Activated CD8-positive, alpha-beta memory T cell treated with anti-CD3 and anti-CD28 coated beads, Interleukin-2, amount 50 U/mL, for 4 hours (primary cell): ENCODE measurements at places on chromosomes 4 and X.

DNA sequence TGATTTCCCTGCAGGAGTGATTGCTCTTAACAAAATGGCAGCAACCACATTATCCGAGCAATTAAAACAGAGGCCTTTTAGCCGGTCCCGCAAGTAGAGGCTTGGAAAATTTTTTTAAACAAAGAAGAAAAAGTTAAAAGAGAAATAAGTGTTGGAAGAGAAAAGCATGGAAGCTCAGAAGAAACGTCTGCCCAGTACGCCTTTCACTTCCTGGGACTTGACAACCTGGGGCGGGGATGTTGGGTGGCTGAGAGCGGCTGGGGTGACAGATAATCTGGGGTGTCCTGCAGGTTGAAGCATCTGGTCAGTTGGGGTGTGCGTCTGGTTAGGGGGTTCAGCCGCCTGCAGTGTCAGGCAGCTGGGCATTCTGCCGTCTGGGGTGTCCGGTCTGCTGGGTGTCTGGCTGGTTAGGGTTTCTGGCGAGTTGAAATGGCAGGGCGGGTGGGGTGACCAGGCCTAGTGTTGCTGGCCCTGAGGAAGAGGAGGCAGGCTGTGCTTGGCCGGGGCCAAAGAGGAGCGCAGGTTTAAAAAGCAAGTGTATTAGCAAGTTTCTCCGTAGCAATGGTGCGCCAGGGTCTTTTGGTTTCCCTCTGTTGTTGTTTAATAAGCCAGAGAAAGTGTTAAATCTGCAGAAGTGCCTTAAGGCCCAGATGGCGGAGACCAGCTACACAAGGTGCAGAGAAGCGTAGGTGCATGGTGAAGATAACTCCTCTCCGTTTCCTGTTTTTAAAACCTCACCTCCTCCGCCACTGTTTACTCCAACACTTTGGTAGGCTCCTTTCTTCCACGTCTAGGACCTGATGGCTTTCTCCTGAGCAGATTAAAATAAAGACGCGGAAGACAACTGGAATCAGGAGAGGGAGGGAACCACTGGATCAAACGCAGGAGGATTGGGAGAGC, 5.6 kb downstream of the HAND2 start:
- DNase-seq = no peak

- DNase-seq = no peak
Measured at GRCh38 chrX:122934131-122934530, 249.9 kb upstream of the GRIA3 start.

DNA sequence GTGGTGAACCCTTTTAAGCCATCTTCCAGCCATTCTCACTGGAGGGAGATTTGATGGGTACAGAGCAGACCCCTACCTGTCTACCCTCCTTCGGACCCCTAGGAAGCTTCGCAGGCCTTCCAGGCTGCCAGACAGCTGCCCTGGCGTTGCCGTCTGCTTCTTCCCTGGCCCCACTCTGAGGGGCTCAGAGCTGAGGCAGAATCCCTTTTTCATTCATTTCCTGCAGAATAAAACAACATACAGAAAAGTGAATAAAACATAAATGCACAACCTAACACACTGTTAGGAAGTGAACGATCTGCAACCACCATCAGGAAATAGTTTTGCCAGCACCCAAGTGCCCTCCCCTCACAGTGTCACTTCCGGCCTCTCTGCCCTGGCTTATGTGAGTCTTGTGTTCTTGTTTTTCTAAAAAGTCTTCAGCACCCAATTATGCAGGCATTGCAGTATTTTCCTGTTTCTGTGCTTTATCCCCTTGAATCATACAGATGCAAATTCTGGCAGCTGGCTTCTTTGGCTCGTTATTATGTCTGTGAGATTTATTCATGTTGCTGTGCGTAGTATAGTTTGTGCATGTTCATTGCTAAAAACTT, 5.6 kb upstream of the ADD1 start:
- peak; percentile 69 for DNase-seq

DNA sequence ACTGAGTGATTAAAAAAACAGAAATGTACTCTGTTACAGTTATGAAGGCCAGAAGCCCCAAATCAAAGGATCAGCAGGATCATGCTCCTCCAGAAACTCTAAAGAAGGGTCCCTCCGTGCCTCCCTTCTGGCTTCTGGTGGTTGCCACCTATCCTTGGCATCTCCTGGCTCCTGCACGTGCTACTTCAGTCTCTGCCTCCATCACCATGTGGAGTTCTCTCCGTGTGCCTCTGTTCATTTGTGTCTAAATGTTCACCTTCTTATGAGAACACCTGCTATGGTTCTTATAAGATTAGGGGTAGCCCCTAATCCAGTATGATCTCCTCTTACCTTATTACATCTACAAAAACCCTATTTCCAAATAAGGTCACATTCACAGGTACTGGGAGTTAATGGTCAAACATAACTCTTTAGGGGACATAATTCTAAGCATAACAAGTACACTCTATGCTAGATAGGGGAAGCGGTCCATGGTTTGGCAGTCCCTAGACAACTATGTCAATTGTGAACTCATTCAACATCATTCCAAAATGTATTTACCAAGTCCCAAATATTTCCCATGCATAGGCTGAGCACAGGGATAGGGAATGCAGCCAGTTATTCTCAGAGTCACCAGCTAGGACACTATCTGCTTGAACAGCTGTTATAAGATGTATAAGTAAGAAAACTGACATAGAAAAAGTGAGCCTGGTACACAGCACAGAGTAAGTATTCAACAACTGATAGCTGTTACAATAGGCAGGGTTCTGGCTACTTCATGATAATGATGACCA, 295.5 kb upstream of the BOD1L1 start:
- no peak for DNase-seq

DNA sequence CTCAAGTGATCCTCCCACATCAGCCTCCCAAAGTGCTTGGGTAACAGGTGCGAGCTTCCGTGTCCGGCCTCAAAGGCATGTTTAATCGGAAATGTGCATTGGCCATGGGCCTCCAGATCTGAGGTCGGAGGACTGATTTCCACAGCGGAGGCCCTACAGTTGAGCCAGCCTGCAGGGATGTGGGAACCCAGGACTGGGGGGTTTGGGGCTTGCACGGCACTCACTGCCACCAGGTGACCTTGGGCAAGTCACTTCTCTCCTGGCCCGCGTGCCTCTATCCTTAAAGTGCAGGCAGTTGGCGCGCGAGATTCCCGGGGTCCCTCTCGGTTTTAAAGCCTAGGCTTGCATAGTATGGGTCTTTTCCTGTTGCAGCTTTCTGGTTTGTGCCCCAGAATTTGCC, 18.3 kb upstream of the WFS1 start:
- no peak for DNase-seq

- no peak for DNase-seq
Measured at GRCh38 chr4:12844141-12844540, 640.0 kb downstream of the RAB28 start.

DNA sequence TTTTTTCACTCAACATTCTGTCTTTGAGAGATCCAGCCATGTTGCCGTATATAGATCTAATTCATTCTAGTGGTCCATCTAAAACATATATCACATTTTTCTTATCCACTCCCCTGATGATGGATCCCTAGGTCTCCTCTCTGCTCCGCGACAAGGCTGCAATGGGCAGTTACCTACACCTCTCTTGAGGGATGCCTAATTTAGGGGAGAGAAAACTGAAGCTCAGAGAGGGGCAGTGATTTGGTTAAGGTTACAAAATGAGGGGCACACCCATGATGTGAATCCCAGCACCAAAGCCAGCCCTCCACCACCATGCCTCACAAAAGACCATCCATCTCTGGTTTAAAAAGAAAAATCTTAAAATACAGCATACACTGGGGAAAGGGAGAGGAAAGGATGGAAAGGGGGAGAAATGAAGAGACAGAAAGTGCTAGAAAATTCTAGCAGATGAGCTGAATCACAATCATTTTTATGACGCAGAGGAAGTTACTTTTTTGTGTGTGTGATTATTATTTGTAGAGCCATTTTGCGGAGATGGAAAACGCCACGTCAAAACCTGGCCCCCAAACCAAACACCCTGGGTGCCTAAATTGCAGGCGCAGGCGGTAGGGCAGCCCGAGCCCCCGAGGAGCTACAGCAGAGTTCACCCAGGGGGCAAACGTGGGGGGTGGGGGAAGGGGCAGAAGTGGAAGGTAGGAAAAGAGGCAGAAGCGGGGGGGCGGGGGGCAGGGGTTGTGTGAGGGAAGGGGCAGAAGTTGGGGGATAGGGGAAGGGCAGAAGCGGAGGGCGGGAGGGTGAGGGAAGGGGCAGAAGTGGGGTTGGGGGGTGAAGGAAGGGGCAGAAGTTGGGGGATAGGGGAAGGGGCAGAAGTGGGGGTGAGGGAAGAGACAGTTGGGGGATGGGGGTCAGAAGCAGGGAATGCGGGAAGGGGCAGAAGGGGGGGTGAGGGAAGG, 1.3 kb upstream of the TSPYL2 start:
- DNase-seq = peak; percentile 50

- no peak for DNase-seq
Measured at GRCh38 chr4:6694177-6694901, 661 bp downstream of the S100P start.

DNA sequence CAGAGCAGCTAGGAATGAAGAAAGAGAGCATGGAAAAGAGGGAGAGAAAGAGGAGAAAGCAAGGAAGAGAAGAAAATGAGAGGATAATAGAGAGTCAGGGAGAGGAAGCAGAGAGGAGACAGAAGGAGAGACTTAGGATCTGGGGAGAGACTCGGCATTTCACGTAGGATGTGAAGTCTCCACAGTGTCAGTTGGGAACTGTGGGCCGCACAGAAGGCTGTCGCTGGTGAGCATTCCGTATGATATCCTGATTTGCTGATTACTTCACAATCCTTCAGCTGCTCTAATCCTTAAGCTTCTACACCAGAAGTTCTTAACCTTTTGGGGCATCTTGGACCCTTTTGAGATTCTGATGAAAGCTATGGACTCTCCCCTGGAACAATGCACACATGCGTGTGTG, 14.0 kb downstream of the NLGN3 start:
- DNase-seq = no peak

GRCh38 chr4:148730766-148731165, 288.6 kb upstream of the NR3C2 start:
- no peak for DNase-seq

DNA sequence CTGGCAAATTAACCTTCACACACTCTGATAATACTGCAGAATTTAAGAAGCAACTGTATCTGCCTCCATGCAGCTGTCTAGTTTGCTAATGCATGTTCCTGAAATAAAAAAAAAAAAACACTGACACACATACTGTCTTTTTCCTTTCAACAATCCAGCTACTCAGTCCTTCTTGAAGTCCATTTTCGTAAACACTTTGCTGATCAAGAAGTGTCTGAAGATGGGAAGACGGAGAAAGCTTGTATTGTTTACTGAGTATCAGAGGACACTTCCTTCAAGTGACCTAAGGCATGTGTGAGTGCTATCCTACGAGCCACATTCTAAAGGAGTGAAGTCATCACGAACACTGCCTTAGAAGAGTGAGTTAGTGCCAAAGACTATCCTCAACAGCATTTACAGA, 82.6 kb downstream of the LUZP4 start:
- DNase-seq = no peak

GRCh38 chr4:110270492-110271197, 72.2 kb upstream of the ELOVL6 start:
- DNase-seq = no peak

DNA sequence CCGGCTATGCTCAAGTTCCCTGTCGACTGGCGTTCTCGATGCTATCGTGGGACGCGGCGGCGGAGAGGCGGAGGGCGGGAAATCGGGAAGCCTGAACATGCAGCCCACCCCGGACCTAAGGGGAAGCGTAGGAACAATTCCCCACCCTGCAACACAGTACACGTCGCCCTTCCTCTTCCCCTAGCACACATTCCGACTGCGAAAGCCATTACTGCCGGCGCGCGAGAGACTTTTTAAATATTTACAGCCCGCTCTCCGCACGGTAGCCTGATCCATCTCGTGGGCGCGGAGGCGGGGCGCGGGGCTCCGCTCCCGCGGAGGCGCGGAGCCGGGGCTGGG, 48.1 kb upstream of the BCOR start:
- DNase-seq = no peak

- DNase-seq = no peak
Measured at GRCh38 chrX:154470434-154470833, 8.6 kb downstream of the LAGE3 start.

DNA sequence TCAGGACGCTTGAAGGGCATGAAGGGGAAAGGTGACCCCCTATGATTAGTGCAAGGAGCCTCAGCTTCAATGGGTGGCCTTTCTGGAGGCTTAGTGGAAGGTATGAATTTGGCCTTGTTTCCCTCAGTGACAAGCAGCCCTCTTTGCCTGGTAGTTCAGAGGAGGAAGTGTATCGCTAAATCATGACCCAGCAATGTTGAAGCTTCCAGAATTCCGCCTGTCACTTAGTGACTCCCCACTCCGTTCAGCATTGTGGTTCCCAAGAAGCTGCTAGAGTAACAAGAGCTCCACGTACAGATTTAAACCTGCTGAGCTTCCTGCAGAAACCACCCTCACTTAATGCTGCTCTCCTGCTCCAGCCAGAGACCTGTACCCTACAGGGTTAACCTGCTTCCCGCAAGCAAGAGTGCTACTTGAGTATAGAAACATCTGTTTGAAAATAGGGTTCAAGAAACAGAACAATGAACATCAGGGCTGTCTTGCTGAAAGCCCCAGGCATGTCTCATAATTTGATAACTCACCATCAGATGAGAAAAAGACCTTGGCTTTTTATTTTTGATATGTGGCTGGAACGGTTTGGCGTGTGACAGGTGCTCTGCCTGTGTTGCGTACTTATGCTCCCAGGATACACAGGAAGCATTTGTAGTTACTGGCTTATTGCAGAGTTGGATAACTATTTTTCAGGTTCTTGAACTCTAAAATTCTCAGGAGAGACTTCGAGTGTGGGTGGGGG, 105.2 kb downstream of the UCHL1 start:
- no peak for DNase-seq

- no peak for DNase-seq
Measured at GRCh38 chrX:68988865-68989264, 160.0 kb downstream of the EFNB1 start.

DNA sequence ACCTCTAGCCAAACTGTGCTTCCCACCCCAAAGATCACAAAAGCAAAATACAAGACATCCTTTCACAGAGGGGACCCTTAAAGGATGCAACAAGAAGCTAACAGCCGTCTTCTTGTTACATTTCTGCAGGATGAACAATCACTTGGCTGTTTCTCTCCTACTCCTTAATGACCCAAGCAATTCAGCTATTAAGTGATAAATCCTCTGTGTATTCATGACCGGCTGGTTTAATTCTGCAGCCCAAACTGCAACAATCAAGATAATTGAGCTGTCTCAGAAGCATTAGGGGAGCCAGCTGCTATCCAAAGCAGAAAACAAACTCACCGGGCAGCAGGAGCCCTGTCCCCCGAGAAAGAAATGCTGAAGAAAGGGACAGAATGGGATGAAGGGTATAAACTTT, 85.9 kb upstream of the ACSL4 start:
- DNase-seq = no peak

GRCh38 chrX:125289209-125289608, 30.5 kb upstream of the TEX13C start:
- no peak for DNase-seq

DNA sequence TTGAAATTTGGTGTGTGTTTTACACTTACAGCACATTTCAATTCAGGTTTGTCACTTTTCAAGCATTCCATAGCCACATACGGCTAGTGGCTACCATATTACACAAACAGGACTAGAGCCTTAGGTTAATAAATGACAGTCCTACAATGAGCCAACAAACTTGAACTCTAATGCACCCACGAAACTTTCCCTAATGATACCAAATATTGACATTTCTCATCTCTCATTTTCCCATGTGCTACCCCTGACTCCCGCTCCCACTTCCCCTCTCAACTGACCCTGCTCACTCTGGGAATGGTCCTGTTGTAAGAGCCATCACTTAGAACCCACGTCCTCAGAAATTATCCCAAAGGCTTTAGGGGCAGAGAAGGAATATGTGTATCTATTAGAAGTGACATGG, 4.9 kb upstream of the TLR10 start:
- no peak for DNase-seq
